Cardiac fibroblast (primary cell): ENCODE measurements at places on chromosomes 6 and 20.

DNA sequence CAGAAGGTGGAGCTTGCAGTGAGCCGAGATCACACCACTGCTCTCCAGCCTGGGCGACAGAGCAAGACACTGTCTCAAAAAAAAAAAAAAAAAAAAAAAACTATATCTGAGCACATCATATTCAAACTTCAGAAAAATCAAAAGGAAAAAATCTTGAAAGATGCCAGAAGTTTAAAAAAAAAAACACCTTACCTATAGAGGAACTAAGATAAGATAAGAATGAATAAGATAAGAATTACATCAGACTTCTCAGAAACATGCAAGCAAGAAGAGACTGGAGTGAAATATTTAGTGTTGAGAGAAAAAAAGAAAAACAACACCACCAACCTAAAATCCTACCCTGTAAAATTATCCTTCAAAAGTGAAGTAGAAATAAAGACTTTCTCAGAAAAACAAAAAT, 116.8 kb upstream of the ARID1B start:
- no peak for DNase-seq

- DNase-seq: no peak
These were observed 27.6 kb downstream of the PREX1 start for GRCh38 chr20:48800177-48800576.

- peak; percentile 31 for DNase-seq
These were observed 58.5 kb downstream of the PREX1 start for GRCh38 chr20:48769069-48769983.

DNA sequence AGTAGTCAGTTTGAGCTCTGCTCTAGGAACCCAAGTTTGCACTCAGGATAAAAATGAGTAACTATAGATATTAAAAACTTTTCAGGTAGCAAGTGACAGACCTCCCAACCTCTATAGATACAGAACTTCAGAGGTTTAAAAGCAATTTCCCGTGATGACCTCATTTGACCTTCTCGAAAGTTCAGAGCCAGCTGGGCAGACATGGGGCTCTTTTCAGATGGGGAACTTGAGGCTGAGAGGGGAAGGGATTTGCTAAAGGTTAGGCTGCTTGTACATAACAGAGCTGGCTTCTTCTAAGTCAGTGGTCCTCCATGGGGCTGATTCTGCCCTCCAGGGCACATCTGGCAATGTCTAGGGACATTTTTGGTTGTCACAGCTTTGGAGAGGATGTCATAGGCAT, 58.8 kb upstream of the ZNF831 start:
- no peak for DNase-seq

GRCh38 chr6:138529478-138529877, 30.2 kb upstream of the NHSL1 start:
- DNase-seq: peak; percentile 45

- no peak for DNase-seq
These were observed 402.9 kb upstream of the CITED2 start for GRCh38 chr6:139777202-139777970.

- peak; percentile 77 for DNase-seq
These were observed 765 bp upstream of the GMDS start for GRCh38 chr6:2245877-2246863.

DNA sequence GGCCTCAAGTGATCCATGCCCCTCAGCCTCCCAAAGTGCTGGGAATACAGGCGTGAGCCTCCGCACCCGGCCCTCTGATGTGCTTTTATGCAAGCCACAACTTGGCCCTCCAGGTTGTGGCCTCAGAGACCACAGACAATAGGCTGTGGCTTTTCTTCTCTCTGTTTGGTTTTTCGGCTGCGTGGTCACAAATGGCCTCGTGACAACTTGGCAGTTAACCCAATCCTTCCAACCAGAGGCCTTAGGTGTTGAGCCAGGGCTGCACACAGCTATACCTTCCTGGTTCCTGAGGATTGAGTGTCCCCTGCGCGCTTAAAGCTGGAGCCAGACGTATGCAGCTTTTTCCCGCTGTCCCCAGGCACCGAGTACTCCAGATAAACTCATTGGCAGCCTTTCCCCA, 6.3 kb upstream of the TGM3 start:
- no peak for DNase-seq

- DNase-seq: no peak
These were observed 2.3 kb downstream of the THBS2 start for GRCh38 chr6:169251371-169251802.

DNA sequence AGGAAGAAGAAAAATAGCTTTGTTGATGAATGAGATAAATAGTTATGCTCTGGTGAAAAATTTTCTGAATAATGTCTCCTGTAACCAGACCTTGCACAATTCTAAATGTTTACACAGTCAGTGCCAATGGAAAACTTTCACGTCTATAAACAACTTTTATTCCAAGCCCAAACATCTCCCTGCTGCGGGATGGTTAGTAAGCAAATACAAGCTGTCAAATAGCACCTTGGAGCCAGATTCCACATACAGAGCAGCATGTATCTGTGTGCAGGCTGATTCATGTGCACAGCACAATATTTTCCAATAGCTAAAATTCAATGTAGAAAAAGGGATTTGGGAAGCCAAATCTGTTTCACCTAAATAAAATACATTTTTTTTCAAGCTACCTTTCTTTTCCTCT, 813.3 kb downstream of the HACE1 start:
- DNase-seq: no peak

GRCh38 chr6:73664701-73665100, 10.9 kb upstream of the SLC17A5 start:
- no peak for DNase-seq

DNA sequence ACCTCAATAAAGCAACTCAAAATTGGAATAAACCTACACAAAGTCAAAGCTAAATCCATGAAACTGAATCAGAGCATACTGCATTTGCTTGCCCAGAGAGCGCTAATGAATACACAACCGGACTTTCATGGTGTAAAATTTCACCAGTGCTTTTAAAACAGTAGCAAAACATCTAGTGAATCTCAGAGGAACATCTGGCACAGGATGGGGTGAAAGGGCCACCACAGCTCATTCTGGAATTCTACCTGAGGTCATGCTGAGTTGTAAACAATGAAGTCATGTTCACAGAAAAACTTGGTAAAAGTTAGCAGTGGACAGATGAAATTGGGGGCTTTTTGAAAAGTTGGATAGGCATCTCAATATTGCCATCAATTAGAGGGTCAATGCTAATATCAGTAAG, 125.6 kb upstream of the STXBP5 start:
- no peak for DNase-seq

DNA sequence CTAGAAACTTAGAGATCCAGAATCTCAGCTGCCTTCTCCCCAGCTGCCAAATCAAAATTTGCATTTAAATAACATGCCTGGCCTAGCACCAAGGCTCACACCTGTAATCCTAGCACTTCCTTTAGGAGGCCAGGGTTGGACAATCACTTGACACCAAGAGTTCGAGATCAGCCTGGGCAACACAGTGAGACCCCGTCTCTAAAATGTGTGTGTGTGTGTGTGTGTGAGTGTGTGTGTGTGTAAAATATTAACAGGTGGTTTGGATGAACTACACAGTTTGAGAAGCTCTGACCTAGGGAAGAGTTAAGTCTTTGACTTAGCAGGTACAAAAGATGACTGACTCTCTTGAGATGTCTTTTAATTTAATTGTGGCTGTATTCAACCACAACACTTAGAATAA, 20.2 kb upstream of the CD2AP start:
- no peak for DNase-seq

GRCh38 chr6:140193269-140193668, 818.8 kb upstream of the CITED2 start:
- DNase-seq: no peak

- no peak for DNase-seq
These were observed 767.8 kb downstream of the TFAP2A start for GRCh38 chr6:9647071-9647445.

DNA sequence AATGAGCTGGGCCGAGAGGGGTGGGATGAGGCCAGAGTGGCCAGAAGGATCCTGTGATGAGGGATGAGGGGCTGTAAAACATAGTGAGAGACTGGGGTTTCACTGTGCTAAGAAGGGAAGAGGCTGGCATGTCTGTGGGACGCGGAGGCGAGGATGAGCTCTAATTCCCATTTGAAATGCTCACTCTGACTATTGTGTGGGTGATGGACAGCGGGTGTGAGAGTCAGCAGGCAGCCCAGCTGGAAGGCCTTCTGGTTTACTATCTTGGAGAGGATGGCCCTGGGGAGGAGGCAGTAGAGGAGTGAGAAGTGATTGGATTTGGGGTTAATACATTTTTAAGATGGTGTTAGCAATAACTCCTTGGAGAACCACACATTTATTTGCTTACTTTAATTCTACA, 9.5 kb upstream of the MICA start:
- no peak for DNase-seq

DNA sequence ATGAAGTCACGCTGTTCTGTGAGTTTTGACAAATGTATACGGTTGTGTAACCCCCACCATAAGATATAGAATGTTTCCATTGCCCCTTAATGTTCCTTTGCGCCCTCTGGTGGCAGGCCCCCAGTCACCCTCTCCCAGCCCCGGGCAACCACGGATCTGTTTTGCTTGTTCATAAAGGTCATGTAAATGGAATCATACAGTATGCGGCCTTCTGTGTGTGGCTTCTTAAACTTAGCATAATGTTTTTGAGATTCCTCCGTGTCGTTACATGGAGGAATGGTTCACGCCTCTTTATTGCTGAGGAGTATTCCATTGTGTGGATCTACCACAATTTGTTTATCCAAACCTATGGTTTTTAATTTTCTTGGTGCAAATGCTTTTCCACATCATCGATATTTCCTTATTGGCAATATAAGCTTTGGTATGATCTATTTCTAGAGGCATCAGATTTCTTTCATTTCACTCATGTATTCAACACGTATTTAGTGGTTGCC, 28.4 kb downstream of the LYRM2 start:
- peak; percentile 58 for DNase-seq

- no peak for DNase-seq
These were observed 147.7 kb downstream of the SH3BGRL2 start for GRCh38 chr6:79778816-79779215.

DNA sequence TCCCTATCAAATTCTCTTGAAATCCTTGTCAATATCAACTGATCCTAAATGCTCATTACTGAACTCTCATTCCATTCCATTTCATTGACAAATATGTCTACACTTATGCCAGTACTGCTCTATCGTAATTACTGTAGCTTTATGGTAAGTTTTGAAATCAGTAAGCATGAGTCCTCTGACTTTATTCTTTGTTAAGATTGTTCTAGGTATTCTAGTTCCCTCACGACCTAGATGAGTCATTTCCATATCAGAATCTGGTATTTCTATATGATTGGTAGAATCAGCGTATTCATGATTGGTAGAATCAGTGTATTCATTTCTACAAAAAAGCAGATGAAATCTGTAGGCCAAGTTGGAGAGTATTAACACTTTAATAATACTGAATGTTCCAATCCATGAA, 318.6 kb upstream of the RUNX2 start:
- no peak for DNase-seq

GRCh38 chr20:822651-823573, 10.6 kb upstream of the FAM110A start:
- no peak for DNase-seq

DNA sequence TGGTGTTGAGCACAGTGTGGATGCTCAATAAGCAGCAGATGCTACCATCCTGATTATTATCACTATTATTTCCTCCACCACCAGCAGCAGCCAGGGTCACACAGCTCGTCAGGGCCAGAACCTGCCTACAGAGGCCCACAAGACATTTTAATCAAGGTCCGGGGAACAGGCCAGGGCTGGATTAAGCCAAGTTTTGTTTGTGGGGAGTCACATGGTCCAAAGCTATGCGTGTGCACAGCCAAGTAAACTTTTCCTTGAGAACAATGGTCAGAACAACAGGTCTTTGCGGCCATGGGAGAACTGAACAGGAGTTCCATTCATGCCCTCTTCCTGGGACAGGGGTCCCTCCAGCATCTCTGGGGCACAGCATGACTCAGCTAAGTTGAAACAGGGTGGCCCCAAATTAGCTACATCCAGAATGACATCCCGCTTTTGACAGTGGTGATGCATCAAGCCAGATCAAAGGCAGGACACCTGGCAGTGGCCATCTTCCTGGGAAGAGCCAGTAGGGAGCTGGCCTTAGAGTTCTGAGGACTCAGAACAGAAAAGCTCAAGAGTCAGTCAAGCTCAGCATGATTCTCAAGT, 11.7 kb downstream of the SNTA1 start:
- peak; percentile 62 for DNase-seq

DNA sequence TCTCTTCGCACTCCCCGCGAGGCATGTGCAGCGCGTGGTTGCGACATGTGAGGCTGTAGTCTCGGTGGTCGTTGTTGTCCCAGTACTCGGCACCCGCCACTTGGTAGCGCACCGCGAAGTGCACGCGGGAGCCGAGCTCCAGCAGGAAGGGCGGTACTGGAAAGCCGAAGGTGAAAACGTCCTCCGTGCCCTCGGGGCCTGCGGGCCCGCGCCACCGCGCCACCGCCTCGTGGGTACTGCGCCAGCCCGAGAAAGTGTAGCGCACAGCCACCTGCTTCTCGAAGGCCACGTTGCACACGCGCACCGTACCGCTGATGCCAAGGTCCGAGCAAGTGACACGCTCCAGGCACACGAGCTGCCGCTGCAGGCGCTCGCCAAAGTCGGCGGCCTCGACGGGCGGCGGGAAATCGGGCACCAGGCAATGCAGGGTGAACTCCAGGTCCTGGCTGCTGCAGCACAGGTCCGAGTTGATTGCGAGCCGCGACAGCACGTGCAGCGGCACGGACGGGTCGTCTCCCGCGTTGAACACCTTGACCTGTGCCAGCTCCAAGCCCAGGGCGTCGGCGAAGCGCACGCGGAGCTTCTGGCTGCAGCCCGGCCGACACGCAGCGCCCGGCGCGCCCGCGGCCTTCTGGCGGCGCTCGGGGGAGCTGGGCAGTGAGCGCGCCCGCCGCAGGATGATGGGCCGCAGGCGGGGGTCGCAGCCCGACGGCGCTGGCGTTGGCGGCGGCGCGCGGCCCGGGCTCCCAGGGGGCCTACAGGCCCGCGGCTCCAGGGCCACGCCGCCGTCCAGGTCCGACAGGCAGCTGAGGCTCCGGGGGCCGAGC, 840 bp downstream of the PPP1R3D start:
- no peak for DNase-seq

DNA sequence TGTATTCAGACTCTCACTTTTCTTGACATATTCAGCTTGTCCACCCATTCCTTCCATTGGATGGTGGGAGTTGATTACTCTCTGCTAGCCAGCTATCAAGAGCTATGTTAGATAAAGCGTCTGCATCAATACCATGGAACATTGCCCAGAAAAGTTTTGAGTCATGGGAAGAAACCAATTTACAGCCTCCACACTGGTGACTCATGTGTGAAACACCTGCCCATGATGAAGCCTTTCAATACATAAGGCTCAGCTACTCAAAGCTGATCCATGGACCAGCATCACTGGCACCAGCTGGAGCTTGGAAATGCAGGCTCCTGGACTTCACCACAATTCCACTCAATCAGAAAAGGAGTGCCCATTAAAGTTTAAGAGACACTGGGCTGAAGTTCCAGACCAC, 16.1 kb downstream of the PLA2G7 start:
- DNase-seq: peak; percentile 41

DNA sequence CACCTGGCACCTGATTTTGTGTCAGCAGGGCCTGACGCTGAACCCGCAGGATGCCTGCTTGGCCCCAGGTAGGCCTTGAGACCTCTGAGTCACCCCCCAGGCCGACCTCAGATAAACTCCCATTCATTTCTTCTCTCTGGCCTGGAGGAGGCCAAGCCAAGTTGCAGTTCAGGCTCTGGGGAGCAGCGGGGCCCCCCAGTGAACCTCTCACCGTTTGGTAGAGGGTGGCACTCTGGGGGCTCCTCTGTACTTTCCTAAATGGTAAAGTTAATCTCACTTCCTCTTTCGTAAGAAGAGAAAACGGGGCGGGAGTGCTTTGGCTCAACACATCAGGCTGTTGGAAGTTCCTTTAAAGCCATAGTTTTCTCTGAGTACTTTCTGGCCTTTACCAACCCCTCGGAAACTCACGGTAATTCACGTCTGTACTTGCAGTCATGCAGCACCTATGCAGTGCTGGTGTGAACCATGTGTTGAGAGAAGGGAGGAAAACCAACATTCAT, 2.8 kb downstream of the SIRPA start:
- peak; percentile 67 for DNase-seq
